ENCODE measurements at places on chromosomes 6 and 20.

GRCh38 chr6:30657454-30657853 is 10.5 kb downstream of the C6orf136 start:
- DNase-seq = no peak

DNA sequence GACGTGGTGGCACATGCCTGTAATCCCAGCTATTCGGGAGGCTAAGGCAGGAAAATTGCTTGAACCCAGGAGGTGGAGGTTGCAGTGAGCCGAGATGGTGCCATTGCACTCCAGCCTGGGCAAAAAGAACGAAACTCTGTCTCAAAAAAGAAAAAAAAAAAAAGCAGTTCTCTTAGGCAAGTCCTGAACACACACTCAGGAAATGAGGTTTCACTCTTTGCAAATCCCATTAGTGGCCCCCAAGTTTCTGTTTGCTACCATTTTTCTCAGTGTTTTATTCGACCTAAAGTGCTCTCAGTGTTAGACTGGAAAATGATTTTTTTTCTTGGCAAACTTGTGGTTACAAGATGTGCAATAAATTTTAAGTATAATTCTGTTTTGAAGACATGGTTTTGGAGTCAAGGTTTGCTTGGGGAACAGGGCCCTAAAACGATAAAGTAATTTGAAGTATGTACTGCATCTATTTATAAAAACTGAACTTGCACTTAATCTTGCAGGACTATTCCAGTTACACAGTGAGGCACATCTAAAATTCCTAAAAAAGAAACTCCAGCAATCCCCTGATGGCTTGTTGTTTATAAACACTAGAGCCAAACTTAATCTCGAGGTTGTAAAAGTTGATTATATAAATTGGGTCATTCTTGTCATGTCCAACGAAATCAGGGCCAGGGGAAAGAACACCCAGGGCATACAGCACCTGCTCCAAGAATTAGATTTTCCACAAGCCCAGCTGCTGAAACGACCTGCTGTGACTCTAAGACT is 42.6 kb downstream of the MAP1LC3A start:
- no peak for DNase-seq

- DNase-seq = no peak
These were observed 79.0 kb upstream of the SPACA1 start for GRCh38 chr6:87968435-87969278.

GRCh38 chr20:47665221-47665991 is 119.9 kb downstream of the SULF2 start:
- no peak for DNase-seq

- no peak for DNase-seq
These were observed 8.6 kb downstream of the HS3ST5 start for GRCh38 chr6:114334237-114334636.

DNA sequence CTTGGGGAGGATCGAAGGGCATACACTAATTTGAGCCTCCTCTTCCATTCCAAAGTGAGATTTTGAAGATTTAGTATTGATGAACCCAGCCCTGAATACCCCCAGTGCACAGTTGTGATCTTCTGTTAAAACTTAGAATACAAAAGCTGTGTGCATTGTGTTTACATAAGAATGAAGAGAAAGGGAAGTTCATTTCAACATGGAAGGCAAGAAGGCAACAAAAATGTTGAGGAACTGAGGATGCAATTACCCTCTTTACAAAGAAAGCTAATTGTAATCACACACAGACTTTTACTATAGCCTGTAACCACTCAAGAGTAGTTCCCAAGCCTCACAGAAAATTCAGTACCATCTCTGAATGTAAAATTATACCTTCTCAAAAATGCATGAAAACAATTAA is 49.3 kb downstream of the GFOD1 start:
- no peak for DNase-seq

DNA sequence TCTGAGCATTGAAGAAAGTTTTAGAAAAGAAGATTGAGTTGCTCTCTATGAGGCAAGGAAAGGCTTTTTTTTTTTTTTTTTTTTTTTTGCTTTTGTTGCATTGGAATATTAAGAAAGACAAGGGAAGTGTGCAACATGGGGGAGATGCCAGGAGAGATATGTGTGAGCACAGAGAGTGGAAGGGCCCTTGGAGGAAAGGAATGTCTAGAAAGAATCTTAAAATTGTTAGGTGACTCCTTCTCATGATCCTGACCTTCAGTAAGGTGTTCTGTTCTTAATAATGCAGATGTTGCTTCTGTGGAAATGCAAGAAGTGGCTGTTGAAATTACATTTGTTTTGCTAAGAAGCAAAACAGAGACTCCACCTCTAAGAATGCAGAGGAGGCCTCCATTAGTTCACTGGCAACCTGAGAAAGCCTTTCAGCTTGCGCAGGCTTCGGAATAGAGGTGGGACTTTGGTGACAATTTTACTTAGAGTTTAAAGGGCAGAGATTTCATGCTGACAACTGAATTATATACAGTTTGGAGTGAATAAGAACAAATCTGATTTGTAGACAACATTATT is 118.0 kb upstream of the ASCC3 start:
- no peak for DNase-seq

GRCh38 chr6:11972806-11973205 is 39.3 kb upstream of the HIVEP1 start:
- no peak for DNase-seq

DNA sequence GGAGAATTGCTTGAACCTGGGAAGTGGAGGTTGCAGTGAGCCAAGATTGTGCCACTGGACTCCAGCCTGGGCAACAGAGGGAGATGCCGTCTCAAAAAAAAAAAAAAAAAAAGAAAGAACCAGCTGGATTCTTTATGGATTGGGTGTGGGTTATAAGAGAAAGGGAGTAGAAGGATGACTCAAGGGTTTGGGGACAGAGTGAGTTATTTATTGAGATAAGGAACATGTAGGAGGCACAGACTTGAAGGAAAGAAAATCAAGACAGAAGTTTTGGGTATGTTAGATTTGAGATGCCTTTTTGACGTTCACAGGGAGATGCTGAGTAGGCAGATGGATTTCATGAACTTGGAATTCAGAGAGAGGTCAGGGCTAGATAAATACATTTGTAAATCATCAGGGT is 47.6 kb downstream of the KIZ start:
- peak; percentile 19 for DNase-seq

DNA sequence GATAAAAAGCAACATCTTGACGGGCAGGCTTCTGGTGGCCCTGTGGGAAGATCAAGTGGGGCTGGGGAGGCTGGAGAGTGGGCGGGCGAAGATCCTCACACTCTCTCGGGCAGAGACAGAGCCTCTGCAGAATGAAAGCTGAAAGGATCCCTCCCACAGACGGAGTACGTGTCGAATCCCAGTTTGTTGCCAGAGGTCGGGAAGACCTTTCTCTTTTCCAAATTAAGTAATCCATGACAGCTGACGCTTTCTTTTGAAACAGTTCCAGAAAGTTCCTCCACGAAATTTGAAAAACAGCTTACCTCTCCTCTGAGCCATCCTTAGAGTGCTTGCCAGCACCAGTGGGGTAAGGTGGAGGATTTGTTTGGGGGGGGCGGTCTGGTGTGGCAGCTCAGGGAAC is 155.6 kb upstream of the SMLR1 start:
- no peak for DNase-seq

DNA sequence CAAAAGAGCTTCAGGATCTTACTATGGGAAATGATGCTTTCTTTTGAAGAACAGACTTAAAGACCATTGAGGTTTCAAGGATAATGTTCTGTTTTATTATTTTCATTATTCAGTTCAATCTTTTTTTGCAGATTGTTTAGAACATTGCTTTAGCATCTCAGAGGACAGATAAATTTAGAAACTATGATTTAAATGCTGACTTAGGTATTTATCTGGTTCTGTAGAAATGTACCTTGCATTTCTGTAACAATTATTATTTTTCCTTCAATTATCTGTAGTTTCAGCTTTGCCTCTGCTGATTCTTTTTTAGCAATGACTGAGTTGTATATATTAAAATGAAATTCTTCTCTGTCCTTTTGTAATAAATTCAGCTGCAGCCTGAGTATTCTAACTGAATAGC is 205.4 kb upstream of the PCSK2 start:
- no peak for DNase-seq

DNA sequence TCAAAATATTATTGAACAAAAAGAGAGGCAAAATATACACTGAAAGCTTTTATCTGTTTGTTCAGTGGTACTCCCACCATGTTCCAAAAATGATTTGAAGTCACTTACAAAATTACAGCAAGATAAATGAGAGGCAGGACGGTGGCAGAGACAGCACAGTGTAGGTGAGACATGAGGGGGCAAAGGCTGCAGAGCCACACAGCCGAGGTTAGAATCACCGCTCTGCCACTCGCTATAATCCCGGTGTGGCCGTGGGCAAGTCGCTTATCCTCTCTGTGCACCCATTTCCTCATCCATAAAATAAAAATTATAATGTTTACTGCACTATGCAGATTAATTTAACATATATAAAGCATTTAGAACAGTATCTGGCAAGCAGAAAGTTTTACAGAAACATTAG is 140.1 kb upstream of the BEND6 start:
- no peak for DNase-seq

GRCh38 chr6:21246075-21246474 is 347.5 kb upstream of the SOX4 start:
- no peak for DNase-seq

GRCh38 chr6:133312006-133312405 is 70.8 kb downstream of the EYA4 start:
- no peak for DNase-seq

- no peak for DNase-seq
These were observed 87.5 kb downstream of the CRYBG1 start for GRCh38 chr6:106448000-106448426.

GRCh38 chr6:36246506-36247268 is 23.2 kb upstream of the PNPLA1 start:
- no peak for DNase-seq

DNA sequence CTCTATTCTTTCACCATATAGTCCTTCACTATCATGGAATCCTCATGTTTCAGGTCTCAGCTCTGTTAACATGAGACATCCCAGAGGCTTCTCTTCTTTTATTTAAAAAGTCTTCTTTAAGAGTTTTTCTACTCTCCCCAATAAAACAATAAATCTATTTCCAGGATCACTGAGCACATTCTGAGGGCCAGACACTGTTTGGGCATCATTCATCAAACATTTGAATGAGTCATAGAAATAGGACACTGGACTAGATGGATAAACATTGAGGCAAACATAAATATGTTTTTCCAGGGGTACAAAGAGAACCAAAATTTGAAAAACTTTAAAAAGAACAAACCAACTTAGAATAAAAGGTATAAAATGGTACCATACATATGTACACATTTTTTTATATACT is 554.4 kb downstream of the KIF16B start:
- no peak for DNase-seq

GRCh38 chr6:113354204-113354895 is 502.8 kb upstream of the MARCKS start:
- no peak for DNase-seq

GRCh38 chr20:12976720-12977309 is 32.0 kb upstream of the SPTLC3 start:
- DNase-seq = no peak

DNA sequence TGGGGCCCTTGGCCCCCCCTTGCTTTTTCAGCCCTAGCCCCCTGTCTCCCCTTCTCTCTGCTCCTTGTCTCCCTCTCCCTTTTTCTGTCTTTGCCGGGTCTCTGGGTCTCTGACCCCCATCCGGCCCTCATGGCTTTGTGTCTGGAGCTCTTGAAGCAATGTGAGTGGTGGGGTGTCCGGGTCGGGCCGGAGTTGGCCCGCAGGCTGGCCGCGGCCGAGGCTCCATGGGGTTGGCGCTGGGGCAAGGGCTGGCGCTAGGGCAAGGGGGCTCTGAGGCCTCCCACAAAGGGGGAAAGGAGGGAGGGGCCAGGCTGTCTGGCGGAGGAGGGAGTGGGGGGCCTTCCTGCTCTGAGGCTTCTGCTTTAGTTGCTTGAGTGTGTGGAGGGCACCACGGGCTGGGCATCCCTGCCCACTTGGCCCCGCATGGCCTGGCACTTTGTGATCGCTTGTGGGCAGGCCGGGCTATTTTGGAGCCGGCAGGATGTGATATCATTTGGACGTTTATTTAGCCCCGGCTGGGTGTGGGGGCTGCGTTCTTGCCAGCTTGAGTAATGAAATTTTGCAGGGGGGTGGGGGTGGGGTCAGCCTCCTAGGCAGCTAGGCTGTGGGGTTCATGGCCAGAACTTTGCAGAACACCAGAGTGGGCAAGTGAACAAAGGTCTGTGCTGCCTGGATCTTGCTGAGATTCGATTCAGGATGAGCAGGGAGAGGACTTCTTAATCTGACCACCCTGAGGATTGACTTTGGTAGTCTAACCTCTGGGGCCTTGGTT is 78.7 kb upstream of the MYL9 start:
- peak; percentile 63 for DNase-seq

DNA sequence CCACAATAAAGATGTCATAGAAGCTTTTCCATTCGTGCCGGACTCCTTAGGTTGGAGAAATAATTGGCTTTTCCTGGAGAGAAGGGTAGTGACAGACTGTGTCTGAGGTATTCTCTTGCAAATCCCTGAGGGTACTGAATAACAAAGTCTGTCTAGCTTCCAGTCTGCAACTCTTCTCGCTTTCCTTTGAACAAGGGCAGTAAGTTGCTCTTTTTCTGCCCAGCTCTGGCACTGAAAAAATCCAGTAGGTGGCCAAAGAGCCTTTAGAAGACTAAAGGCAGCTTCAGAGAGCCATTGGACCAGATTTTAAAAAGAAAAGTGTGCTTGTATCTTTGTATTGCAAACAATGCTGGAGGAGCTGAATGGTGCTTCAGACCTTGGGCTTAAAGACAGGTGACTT is 20.7 kb upstream of the RREB1 start:
- DNase-seq = no peak

- no peak for DNase-seq
These were observed 28.0 kb upstream of the NEDD9 start for GRCh38 chr6:11260249-11261038.

DNA sequence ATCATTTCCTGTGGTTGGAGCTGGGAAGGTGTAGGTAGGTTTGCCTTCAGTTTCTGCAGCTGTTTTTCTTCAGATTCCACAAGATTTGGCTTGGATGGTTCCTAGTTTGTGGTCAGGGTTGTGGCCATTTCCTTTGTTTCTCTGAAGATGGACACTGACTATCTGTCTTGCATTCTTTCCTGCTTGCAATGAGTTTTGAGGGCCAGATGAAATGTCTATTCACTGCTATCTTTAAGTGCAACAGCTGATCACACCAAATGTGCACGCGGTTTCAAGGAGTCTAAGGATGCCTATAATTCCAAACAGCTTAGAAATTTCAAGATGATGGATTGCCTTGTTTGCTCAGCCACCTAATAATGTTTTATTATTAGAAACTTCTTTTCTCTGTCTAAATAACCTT is 28.4 kb downstream of the IL20RA start:
- DNase-seq = peak; percentile 50

DNA sequence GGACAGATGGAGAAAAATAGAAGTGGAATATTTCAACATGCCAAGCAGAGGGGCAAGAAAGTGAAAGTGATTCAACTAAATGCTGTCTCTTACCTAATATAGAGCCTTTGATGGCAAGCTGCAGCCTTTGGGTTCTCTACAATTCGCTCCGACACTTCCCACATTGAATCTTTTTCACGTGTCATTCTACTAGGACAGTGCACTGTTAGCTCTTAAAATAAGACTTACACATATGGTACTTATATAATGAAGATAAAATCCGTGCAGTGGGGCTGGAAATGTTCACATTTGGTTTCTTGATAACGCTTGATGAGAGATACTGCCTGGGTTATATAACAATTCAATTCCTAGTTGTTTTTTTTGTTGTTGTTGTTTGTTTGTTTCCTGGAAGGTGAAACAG is 502.4 kb downstream of the LMBRD1 start:
- DNase-seq = no peak

GRCh38 chr6:143149771-143150170 is 89.1 kb downstream of the AIG1 start:
- no peak for DNase-seq

Data from HS-27A (cell line).